Right renal pelvis (tissue), 4 donors: ENCODE measurements at places on chromosomes 11 and 22. TPM values are rescaled to one million over a fixed set of nuclear protein-coding genes. Genes with fewer than 3 reads are reported as not detected.

Gene FBLN1
- polyA plus RNA-seq = 147 TPM

Gene PDGFD
- 34.9 TPM for polyA plus RNA-seq

Gene GTPBP1
- 43.2 TPM for polyA plus RNA-seq

Gene PANX2
- 1.5 TPM for polyA plus RNA-seq

Gene CDKN1C
- 115 TPM for polyA plus RNA-seq

DNA sequence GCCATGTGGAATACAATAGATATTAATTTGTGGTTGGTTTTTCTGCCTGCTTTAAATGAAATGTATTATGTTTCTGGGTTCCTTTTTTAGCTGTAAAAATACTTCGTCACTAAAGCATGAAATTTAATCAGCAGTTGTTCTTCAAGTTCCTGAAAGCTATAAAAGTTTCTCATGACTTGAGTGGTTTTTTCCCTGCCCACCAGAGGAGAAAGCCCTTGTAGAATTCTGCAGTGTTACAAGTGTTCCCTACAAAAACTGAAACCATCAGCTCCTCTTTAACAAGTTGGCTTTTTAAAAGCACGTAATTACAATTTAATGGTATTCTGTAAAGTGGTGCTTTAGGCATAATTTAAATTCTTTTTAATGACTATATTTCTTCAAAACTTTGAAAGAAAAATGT, 56.2 kb downstream of the PANX1 start:
- DNase-seq = no peak

- DNase-seq = no peak
Observed at GRCh38 chr11:20058749-20059458, 101.4 kb downstream of the DBX1 start.

GRCh38 chr11:97163631-97164191, 773.9 kb downstream of the JRKL start:
- no peak for DNase-seq

DNA sequence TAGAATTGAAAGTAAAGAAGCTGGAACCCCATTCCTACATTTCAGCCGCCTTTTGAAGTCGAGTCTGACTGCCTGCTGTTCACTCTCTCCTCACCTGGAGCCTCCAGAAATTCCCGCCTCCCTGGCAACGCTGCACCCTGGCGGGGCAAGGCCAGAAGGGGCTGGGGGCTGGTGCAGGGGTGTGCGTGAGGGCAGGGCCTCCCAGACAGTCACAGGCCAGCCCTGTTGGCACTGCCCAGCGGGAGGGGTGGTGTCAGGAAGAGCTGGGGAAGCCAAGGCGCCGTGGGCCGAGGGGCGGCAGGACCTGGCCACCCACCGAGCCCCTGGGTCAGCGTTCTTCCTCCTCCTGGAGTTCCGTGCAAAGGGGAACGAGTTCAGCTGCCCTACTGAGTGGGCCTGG, 123.2 kb downstream of the KCNQ1OT1 start:
- no peak for DNase-seq

GRCh38 chr22:25650833-25651232, 86.4 kb downstream of the GRK3 start:
- DNase-seq = no peak

DNA sequence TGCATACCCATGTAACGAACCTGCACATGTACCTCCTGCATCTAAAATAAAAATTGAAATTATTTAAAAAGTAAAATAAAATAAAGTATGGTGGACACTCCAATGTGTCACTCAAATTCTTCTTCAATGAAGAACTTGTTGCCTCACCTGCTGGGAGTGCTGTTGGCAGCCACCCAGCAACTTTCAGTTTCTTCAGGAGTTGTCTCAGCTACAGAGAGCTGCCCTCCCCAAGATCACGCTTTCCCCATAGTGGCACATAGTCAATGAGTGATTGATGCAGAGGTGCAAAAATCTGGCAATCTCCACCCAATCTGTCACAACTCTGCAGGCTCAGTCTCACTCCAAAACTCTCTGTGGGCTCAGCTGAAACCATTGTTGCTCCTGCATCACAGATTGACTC, 92.3 kb upstream of the C11orf87 start:
- DNase-seq = no peak

DNA sequence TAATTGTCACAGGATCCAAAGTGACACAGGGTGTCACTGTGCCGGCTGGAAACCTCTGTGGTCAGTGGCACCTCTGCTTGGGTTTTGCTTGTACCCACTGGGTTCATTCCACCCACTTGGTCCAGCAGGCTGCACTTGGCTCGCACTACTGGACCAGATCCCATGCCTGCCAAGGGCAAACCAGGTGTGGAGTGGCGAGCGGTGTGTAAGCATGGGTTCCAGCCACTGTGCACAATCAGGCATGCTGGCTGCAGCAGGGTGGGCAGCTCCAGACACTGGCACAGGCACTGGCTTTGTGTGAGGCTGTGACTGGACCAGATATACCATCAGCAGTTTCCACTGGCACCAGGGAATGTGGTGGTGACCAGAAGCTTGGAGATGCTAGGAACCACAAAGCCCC, 261.4 kb downstream of the KCNA4 start:
- DNase-seq = no peak

DNA sequence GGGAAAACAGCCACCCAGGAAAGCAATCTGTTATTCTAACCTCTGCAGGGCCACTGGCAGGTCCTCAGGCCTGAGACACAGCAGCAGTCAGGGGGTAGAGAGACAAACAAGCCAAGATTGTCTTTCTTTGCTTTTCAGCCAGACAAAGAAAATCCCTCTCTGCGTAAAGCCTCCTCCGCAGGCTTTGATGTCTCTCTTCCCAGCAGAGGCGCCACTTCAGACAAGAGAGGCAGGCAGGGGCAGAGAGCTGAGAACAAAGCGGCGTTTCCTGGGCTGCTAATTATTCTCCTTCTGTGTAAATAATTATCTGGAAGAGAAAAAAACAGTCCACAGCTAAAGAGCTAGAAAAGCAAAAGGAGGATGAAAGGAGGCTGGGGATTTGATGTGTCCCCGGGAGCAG, 102.7 kb upstream of the SEZ6L start:
- DNase-seq = peak; percentile 23

DNA sequence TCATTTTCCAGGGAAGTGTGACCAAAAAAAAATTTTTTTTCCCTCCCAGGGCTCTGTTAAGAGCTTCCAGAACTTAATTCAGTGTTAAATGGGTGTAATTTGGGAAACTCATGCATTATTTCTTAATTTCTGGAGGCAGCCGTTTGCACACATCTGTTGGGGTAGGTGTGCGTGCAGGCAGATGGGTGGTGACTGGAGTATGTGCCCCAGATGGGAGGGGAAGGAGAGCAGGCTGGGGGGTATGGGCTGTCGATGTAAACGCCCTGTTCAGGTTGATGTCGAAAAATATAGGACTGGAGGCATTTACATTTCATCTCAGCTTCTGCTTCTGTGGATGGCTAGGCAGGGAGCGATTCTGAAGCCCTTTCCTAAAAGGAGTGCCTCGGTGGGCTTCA, 13.7 kb upstream of the SHISAL1 start:
- no peak for DNase-seq
